Neural crest cell (in vitro differentiated cells): ENCODE measurements at places on chromosomes 2 and 18. TPM values are rescaled to one million over a fixed set of nuclear protein-coding genes. Genes with fewer than 3 reads are reported as not detected.

GRCh38 chr2:238790833-238791230 is 57.1 kb upstream of the TWIST2 start:
- no peak for DNase-seq

The SLC4A5 gene
- 1.3 and 3.0 TPM in 2 replicates for total RNA-seq

DNA sequence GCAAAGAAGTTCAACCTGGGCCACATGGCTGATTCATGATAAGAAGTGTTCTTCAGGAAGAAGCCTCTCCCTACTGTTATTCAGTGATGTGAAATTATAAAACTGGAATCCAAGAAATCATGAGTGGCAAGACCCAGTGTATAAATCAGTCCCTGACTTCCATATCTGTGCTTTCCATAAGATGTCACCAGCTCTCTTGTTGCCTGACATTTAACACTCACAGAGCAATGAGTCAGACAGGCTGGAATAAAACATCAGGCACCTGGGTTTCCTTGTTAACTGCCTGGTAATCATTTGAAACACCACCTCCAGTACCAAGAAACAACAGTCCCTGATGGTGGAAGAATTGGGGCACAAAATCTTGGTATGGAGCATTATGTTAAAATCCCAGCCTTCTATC is 76.1 kb downstream of the SCG2 start:
- no peak for DNase-seq

GRCh38 chr18:650428-650858 is 7.0 kb upstream of the TYMS start:
- no peak for DNase-seq

DNA sequence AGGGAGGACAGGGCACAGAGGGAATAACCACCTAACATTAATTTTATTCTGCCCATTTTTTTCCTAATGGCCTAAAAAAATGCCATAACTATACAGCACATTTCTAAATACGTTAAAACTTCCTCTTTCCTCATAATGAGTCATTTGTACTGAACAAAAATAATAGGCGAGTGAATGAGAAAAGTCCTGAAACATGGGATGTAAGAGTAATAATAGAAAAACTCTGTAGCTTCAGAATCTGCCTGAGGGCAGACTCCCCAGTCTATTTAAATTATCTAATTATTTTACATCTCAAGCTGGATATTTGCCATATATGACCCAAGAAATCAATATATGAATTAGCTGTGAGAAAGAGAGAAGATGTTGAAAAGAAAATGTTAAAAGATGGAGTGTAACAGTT is 285.1 kb downstream of the TMX3 start:
- DNase-seq, result no peak

GRCh38 chr2:140242889-140243288 is 1462.7 kb upstream of the NXPH2 start:
- DNase-seq, result no peak

DNA sequence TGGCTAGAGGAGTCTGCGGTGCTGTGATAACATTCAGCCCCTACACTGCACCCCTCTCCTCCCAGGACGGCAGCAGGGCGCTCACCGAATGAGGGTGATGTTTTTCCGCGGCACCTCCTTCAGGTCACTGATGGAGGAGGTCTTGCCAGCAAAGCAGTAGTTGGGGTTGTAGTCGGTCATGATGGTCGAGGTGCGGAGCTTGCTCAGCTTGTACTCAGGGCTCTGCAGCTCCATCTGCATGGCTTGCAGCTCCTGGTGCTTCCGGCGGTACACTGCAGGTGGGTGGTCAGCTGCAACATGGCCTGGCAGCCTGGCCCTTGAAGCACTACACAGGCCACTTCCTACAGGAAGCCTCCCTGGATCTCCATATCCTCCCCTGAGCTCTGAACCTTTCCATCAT is 108.0 kb downstream of the CLIP4 start:
- no peak for DNase-seq

The SLC4A1AP gene
- 19.0 and 19.1 TPM in 2 replicates for total RNA-seq

GRCh38 chr18:52000435-52000834 is 339.6 kb upstream of the DCC start:
- no peak for DNase-seq

- DNase-seq, result no peak
Observed at GRCh38 chr2:120881981-120882788, 146.5 kb downstream of the GLI2 start.

The LONRF2 gene
- total RNA-seq, result 5.0 and 5.2 TPM in 2 replicates

- no peak for DNase-seq
Observed at GRCh38 chr2:5231287-5231686, 460.9 kb upstream of the SOX11 start.

DNA sequence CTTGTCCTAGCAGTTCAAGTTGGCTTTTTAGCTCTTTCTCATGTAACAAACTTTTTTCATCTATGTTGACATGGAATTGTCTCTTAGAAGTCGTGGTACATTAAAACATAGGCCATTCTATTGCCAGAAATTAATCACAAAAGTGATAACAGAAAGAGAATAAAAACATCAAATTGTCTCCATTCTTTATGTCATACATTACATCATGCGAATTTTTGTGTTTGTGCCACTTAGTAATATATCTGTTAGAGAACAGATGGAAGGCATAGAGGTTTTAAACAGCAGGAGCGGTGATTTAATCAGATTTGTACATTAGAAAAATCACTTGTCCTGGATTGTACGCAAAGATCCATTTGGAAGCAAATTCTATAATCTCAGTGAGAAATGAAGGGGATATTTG is 136.5 kb upstream of the CDH20 start:
- no peak for DNase-seq

DNA sequence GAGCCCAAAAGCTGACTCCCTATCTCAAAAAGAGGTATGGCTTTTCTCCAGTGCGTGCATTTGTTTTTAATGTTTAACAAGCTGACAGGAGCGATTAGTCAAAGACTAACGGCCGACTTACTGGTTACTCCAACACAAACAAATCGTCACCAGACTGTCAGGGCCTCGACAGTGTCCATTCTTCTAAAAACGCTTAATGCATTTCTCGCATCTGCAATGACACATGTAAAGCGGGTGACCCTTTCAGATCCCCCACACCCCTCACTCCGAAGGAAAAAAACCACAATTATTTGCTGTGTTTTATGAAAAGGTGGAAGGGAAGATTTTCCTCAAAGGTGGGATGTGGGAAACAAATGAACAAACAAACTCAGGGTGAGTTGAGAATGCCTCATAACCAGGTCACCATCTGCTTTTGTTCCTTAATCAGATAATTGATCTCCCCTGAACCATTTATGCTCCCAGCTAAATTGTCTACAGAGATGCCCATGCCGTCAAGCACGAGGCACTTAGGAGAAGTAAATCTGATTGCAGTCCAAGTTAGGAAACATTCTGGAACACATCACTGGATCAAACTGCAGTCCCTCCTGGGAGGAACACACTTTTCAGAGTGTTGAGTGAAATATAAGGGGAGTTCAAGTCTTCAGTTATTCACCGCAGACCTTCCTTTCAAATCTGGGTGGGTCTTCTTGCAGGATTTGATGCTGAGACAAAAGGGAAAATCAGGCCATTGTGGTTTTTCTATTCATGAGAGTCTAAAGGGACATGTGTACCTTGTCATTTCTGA is 340.8 kb downstream of the CMPK2 start:
- no peak for DNase-seq

DNA sequence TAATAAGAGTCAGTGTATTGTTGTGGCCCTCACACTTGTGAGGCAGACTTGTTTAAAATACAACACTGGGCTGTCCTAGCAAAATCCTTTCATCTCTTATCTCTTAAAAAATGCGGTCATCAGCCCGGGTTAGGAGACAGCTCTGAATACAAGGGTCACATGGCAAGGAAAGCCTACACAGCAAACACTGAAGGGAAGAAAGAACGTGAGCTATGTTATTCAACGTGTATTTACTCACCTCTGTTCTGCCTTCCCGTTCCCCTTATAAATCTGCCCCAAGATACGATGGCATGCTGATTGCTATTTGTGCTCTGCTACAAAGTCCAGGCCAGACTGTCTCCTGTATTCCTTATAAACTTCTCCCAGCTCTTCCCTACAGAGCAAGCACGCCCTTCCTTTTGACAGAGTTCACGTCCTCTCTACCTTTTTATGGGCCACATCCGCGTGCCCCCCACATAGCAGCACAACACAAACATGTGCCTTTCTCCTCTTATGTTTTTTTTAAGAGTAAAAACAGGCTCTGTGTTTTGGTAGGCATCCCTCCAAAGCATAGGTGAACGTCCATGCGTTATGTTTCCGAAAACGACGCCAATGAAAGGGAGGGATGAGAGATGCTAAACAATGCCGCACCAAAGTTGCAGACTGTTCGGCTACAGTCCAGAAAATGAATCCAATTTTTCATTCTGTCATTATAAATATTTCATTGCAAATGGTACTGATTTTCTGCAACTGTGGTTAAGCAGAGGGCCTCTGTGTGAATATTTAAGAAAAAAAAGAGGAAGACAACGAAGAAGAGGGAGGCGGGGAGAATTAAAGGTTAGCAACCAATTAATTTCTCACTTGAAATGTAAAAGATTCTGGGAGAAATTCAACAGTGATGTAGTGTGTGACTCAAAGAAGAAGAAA is 274.7 kb downstream of the ZNF521 start:
- DNase-seq, result no peak

The VWC2L gene
- total RNA-seq, result 0.11 and 0.23 TPM in 2 replicates
